ENCODE measurements at places on chromosomes 5 and 9.

GRCh38 chr9:32954642-32955041, 46.8 kb downstream of the APTX start:
- DNase-seq = no peak

GRCh38 chr9:81522716-81523551, 166.4 kb downstream of the TLE1 start:
- DNase-seq = no peak

- DNase-seq = no peak
These were observed 265.0 kb upstream of the FAM174A start for GRCh38 chr5:100270023-100270771.

GRCh38 chr9:92671323-92671722, 1.4 kb upstream of the IPPK start:
- no peak for DNase-seq

- no peak for DNase-seq
These were observed 179.7 kb upstream of the ANKRD55 start for GRCh38 chr5:56412601-56413379.

- no peak for DNase-seq
These were observed 584.3 kb upstream of the KLF4 start for GRCh38 chr9:108073823-108074222.

DNA sequence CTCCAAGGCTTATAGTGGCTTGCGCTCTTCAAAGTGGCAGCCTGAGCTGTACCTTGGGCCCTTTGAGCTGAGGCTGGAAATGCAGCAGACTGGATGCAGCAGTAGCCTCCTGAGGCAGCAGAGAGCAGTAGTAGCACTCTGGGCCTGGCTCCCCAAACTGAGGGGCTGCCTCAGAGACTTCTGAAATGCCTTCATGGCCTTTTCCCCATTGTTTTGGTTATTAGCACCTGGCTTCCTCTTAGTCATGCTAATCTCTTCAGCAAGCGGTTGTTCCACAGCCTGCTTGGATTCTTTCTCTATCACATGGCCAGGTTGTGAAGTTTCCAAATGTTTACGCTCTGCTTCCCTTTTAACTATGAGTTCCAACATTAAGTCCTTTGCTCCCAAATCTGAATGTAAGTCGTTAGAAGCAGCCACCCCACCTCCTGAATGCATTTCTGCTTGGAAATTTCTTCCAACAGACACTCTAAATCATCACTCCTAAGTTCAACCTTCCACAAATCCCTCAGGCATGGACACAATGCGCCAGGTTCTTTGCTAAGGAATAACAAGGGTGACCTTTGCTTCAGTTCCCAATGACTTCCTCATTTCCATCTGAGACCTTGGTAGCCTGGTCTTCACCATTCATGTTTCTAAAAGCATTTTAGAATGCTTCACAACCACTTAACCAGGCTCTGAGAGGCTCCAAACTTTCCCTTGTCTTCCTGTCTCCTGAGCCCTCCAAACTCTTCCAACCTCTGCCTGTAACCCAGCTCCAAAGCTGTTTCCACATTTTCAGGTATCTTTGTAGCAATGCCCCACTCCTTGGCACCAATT, 145.8 kb downstream of the ZDHHC21 start:
- DNase-seq = no peak

GRCh38 chr5:171450423-171451331, 31.2 kb downstream of the FGF18 start:
- no peak for DNase-seq

GRCh38 chr5:103512500-103512899, 50.1 kb downstream of the NUDT12 start:
- no peak for DNase-seq

DNA sequence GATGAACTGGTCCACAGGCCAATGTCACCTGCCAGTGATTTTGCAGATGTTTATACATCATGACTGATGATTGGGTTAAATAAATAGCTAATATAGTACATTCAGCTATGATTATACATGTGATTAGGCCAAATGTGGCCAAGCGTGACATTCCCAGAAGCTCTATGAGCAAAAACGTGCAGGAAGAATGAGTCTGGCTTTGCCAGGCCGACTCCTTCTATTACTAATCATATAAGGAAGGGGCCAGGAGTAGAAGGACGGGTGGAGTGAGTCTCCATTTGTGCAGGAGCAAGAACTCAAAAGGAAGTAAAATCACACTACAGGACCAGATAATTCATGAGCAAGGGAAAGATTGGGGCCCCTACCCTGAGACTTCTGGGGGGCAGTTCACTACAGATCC, 178.2 kb downstream of the ROR2 start:
- no peak for DNase-seq

DNA sequence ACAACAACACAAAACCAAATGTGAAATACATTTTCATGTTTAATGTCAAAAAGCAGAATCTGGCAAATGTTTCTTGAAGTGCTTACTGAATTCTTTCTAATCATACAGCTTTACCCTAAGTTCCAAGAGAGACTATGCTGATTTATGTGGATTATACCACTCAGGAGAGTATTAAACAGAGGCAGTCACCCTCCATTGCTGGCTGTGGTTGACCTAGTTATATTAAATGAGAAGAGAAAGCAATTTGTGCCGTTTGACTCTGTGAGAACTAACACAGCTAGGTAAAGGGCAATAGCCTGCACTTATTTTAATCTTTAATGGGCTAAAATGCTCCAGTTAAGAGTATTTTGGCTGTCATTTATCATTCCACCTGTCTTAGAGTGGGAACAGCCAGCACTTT, 62.6 kb downstream of the ELL2 start:
- DNase-seq = no peak

GRCh38 chr9:114910541-114910940, 19.9 kb downstream of the TNFSF8 start:
- DNase-seq = no peak

DNA sequence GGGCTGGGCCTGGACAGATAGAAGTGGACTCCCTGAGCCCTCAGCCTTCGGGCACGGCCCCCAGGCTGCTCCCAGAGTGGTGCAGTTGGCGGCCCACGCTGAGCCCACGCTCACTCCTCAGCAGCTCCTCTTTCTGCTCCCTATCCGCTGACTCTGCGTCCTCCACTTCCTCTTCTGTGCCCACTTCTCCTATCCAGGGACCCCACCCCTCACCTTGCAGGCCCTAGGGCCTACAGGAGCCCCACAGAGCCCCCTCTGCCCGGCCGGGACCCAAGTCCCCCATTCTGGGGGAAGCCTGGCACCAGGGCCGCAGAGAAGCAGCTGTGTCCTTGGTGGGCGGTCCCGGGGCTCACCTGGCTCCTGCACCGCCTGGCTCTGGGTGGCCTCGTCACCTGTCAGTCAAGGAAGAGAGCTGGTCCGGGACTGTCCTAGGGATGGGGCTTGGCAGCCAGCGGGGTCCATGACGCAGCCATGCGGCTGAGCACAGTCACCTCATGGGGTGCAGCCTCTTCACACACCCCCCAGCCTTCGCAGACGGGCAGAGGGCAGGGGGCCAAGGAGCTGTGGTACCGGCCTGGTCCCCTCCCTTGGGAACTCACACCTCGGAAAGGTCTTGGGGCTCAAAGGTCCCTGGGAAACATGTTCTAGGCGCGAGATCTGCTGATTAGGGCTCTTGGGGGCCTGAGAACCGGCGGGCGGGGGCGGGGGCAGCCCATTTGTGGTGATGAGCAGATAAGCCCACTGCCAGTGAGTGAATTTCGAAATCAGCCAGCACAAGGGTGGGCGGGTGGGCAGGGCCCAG, 5.4 kb upstream of the NRARP start:
- DNase-seq = no peak

- DNase-seq = no peak
These were observed 263.4 kb downstream of the GRIA1 start for GRCh38 chr5:153753645-153754432.

DNA sequence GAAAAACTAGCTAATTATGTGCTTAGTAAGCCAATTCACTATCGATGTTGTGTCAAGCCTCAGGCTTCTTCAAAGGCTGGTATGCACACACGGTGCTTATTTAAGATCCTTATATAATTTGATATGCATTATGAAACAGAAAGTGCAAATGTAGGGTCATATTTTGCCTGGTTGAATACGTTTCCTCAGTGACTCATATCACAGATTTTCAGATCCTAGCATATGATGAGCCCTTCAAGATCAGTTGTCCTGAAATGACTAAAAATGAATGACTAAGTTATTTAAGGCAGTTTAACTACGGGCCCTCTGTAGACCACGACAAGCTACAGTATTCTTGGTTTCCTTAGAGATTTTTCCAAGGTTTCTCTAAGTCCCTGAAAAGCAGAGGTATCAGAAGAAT, 778.3 kb downstream of the PRELID2 start:
- DNase-seq = no peak

- no peak for DNase-seq
These were observed 8.9 kb upstream of the ITGA1 start for GRCh38 chr5:52778781-52779180.
